ENCODE measurements at places on chromosomes 6 and 20.

DNA sequence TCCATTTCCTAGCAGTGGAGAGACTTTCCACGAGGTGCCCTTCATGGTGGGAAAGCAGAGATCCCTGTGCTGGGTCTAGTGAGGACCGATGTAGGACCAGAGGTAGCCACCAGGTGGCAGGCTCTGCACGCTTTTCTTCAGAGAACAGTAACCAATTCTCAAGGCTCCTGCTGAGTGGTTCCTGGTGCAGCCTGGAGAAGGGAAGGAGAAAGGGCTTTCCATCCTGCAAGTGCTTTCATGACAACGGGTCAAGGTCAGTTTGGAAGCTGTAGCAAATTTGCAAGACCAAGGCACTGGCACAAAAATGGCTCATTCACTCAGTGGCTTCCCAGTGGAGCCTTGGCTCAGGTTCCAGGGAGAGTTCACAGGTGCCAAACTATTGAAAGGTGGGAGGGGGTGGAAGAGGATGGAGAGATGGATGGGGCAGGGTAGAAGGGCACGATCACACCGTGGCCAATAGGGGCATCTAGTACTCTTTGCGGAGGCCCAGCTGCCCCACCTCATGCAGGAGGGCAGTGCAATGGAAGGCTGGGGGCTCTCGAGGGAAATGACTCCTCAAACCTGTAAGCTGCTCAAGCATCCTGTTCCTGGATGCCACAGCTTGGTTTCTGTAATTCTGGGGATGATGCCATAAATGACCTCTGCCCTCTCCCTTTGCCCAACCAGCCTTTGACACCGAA, 25.5 kb upstream of the KCNK16 start:
- DNase-seq, result peak; percentile 86

DNA sequence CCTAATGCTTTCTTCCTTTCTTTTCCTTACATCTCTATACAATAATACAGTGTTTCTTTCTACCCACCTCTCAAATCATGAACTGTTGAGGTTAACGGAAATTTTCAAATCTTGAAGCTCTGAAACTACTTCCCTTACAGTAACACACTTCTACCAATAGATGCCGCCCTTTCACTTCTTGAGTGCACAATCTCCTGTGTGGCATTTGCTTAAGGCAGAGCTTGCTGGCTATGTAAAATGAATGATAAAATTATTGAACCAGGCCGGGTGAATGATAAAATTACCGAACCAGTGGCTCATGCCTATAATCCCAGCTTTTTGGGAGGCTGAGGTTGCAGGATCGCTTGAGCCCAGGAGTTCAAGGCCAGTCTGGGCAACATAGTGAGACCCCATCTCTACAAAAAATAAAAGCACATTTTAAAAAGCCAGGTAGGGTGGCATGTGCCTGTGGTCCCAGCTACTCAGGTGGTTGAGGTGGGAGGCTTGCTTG, 56.8 kb downstream of the KCNS1 start:
- peak; percentile 83 for DNase-seq

DNA sequence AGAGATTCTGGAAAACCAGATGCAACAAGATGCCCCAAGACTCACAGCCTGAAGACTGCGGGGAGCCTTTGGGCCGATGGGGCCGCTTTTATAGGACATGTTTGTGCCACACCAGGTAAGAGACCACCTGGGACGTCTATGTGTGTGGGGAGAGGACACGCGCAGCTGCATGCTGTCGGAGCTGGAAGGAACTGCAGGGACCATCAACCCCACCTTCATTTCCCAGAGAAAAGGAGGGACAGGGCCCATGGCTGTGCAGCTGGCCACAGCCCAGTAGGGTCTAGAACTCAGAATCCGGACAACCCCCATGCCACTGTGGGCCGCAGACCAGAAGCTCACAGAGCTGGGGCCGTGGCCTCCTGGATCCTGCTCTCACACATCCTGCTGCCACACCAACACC, 100.3 kb upstream of the MPC1 start:
- no peak for DNase-seq

- peak; percentile 33 for DNase-seq
These were observed 85.6 kb upstream of the CARMIL1 start for GRCh38 chr6:25193460-25194171.

DNA sequence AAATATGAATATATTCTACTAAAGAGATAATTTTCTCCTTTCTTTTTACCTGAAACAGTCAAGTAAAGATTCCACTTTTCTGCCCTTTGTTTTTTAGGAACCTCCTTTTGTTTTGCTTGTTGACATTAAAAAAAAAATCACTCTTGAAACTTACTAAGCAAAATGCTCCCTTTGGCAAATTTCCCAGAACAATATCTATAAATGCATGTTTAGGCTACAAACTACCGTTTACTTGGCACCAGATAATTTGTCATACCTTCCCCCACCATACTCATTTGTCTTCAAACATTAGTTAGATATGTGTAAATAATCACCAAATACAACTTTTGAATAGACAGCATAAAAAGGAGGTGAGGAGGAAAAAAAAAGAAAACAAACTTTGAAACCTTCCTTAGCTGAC, 604.7 kb downstream of the RFPL4B start:
- DNase-seq, result no peak

- no peak for DNase-seq
These were observed 161.7 kb upstream of the BMP5 start for GRCh38 chr6:56036916-56037600.

DNA sequence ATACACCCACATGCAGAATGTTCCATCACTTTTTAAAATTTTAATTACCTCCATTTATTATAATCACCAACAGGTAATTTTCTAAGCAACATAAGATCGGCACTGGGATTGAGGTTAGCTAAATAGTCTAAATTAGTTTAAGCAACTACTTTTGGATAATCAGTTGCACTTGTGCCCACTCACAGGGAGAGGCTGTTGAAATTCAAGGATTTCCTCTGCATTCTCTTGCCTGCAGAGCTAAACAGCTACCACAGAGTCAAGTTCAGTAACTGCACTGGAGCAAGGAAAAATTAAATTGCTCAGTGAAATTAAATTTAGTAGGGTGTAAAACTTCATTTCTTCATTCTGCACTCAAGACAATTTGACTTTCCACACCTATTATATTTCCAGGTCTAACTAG, 120.7 kb upstream of the CCDC28A start:
- no peak for DNase-seq

GRCh38 chr20:59214073-59214472, 50.5 kb downstream of the ZNF831 start:
- DNase-seq, result peak; percentile 89

DNA sequence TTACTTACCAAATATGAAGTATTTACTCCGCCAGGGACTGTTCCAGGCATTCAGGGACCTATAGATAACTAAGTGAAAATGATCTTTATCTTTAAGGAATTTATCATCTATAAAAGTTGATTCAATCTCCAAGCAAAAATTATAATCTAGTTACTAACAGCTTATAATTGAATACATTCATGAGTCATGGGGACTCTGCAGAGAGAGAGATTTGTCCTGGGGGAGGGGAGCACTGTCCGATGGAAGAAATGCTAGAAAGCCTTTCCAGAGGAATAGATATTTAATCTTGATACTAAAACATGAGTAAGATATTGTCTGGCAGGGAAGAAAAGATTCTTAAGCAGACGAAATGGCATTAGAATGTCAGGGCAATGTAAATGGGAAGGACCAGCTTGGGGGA, 139.3 kb downstream of the CD164 start:
- no peak for DNase-seq

GRCh38 chr6:139406577-139407343, 32.3 kb upstream of the CITED2 start:
- no peak for DNase-seq

DNA sequence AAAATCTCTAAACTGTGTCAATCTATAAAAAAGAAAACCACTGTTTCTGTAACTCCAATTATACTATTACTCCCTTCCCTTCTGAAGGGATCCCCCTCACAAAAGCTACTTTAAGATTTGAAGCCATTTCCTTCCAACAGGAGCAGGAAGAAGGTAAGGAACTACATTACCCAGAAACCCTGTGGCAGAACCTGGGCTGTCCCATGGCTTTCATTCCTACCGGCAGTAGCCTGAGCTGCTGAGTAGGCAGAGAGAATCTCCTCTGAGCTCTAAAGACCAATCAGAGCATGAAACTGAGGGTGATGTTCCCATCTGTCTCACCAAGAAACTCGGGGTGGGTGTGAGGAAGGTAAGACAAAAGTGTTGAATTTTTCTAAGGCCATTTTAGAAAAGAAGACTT, 108.0 kb upstream of the LRFN2 start:
- DNase-seq, result no peak

- peak; percentile 36 for DNase-seq
These were observed 869.7 kb downstream of the PHF3 start for GRCh38 chr6:64505312-64505711.

DNA sequence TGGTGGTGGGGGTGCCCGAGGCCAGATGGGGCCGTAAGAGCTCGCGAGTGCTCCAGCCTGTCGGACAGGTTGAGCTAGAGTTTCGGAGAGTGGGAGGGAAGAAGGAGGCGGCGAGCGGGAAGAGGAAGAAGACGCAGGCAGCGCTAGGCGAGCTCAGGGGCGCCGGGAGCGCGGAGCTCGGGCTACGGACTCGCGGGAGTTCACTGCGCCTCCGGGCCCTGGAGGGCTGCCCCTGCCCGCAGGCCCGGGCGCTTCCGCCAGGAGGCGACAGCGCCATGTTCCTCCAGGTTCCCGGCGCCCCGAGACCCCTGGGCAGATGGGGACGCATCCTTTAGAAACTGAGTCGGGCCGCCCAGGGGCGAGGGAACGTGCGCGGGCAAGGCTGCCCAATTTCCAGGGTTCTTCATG, 984 bp downstream of the TFAP2C start:
- peak; percentile 64 for DNase-seq

GRCh38 chr6:39077882-39078594, 29.5 kb downstream of the GLP1R start:
- DNase-seq, result no peak

DNA sequence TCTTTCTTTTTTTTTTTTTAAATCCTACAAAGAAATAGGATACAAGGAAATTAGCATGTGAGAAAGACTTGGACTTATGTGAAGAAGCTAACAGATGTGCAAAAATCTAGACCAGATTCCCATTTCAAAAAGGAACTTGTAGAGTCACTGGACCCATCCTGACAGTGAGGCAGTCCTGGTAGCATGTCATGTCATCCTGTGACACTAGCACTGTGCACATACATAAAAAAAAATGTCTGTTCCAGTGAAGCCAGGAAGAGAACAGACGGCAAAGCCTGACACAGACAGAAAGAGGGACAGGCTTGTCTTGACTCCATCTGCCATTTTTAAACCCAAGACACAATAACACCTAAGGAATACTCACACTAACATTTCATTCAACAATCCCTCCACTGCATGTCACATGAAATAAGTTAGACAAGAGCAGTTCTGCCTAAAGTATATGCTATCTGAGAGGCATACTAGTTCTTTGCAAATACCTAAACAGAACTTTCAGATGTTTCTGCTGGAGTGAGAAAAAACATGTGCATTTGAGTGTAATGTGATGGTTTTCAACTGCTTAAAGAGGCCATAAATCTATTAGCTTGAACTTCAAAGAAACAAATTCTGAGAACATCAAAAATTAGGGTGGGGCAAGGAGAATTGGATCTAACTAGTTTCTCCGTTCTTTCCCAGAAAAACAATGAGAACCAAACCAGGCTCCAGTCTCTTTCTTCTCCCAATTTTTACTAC, 159.6 kb downstream of the BACH2 start:
- no peak for DNase-seq

DNA sequence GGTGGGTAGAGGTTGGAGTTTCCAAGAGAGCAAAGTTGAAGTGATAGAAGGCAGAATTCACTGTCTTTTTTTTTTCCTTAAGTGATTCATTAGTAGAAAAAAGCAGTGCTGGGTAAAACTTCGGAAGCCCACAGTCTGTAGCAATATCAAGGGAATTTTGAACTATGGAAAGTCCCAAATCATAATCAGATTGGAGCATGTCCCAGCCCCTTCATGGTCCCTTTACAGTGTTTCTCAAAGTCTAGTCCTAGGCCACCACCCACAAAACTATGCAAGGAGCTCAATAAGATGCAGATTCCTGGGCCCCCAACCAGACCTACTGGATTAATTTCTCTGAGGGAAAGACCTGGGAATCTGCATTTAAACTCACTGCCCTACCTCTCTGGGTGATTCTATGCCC, 22.6 kb downstream of the NEDD9 start:
- DNase-seq, result peak; percentile 43

- no peak for DNase-seq
These were observed 181.1 kb downstream of the ERMARD start for GRCh38 chr6:169932491-169932890.

DNA sequence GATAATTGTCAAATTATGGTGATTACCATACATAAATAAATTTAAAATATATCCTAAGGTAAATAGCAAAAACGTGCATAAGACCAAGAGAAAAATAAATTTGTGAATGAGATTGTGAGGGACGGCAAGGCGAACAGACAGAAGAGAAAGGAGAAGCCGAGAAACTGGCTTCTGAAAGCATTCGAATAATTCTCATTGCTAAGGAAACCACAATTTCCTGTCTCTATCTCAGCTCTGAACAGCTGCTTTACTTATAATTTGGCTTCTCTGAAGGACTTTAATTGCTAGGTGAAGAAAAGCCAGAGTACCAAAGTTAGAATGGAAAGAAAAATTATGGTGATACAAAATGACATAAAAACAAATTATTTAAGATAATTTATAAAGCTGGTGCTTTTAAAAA, 79.0 kb upstream of the RGS17 start:
- no peak for DNase-seq

GRCh38 chr20:24034820-24035219, 46.2 kb upstream of the GGTLC1 start:
- no peak for DNase-seq

DNA sequence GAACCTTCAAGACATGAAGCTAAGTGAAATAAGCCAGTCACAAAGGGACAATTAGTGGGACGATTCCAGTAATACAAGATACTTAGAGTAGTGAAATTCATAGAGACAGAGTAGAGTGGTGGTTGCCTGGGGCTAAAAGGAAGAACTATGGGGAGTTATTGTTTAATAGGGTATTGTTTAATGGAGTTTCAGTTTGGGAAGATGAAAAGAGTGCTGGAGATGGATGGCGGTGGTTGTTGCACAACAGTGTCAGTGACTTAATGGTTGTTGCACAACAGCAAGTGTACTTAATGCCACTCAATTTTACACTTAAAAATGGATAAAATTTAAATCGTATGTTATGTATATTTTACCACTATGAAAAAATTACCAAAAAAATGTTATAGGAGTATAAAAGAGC, 209.7 kb upstream of the TENT5A start:
- DNase-seq, result no peak

DNA sequence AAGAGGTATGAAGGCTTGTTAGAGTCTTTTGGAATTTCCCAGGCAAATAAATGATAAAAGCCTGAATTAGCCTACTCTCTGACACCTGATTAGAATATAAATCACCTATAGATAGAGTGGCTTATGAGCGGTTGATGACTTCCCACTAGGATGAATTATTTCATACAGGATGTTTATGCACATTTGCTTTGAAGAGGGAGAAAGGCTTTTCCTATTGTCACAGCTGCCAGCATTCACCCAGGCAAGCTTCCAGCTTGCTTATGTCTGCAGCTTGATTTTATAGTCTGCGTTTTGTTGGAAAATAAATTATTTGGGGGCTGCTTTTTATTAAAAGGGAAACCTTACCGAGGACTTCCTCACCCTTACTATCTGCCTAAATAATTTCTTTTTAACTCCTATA, 51.3 kb upstream of the EIF2S2 start:
- DNase-seq, result no peak

- DNase-seq, result no peak
These were observed 40.0 kb upstream of the APCDD1L start for GRCh38 chr20:58555078-58555765.

GRCh38 chr6:41518118-41518517, 28.1 kb upstream of the FOXP4 start:
- DNase-seq, result no peak

GRCh38 chr6:25553502-25553901, 98.5 kb upstream of the SCGN start:
- no peak for DNase-seq

- no peak for DNase-seq
These were observed 21.1 kb upstream of the THBS2 start for GRCh38 chr6:169274781-169275180.
